ENCODE measurements at places on chromosomes 16 and 17. TPM values are rescaled to one million over a fixed set of nuclear protein-coding genes. Genes with fewer than 3 reads are reported as not detected.

The VWA3A gene
- 1.0 TPM for total RNA-seq

GRCh38 chr16:82629441-82630027 is 2.8 kb downstream of the CDH13 start:
- DNase-seq: peak; percentile 38

GRCh38 chr17:57403236-57403635 is 146.9 kb downstream of the MSI2 start:
- DNase-seq: no peak

The SLFN12L gene
- not detected for total RNA-seq

The HSPB9 gene
- 0.12 TPM for total RNA-seq

- no peak for DNase-seq
These were observed 3.6 kb upstream of the CA4 start for GRCh38 chr17:60146206-60146605.

GRCh38 chr16:76277460-76278030 is 344 bp downstream of the CNTNAP4 start:
- DNase-seq: no peak

The OR2C1 gene
- not detected for total RNA-seq

The KRTAP16-1 gene
- not detected for total RNA-seq

The KIF18B gene
- total RNA-seq: 15.1 TPM

GRCh38 chr16:23469814-23470213 is 16.8 kb upstream of the COG7 start:
- DNase-seq: no peak

The PDILT gene
- total RNA-seq: not detected

The CMTM1 gene
- total RNA-seq: 2.9 TPM

GRCh38 chr16:11715246-11715947 is 27.3 kb downstream of the TXNDC11 start:
- DNase-seq: no peak

GRCh38 chr16:89330177-89330856 is 112.8 kb downstream of the ZNF778 start:
- no peak for DNase-seq

The MAF gene
- 10.8 TPM for total RNA-seq

- no peak for DNase-seq
These were observed 129.5 kb downstream of the PRKCA start for GRCh38 chr17:66431910-66432309.

The HEATR9 gene
- total RNA-seq: not detected

The SLC38A8 gene
- not detected for total RNA-seq

GRCh38 chr16:84423416-84423837 is 55.1 kb downstream of the ATP2C2 start:
- no peak for DNase-seq

DNA sequence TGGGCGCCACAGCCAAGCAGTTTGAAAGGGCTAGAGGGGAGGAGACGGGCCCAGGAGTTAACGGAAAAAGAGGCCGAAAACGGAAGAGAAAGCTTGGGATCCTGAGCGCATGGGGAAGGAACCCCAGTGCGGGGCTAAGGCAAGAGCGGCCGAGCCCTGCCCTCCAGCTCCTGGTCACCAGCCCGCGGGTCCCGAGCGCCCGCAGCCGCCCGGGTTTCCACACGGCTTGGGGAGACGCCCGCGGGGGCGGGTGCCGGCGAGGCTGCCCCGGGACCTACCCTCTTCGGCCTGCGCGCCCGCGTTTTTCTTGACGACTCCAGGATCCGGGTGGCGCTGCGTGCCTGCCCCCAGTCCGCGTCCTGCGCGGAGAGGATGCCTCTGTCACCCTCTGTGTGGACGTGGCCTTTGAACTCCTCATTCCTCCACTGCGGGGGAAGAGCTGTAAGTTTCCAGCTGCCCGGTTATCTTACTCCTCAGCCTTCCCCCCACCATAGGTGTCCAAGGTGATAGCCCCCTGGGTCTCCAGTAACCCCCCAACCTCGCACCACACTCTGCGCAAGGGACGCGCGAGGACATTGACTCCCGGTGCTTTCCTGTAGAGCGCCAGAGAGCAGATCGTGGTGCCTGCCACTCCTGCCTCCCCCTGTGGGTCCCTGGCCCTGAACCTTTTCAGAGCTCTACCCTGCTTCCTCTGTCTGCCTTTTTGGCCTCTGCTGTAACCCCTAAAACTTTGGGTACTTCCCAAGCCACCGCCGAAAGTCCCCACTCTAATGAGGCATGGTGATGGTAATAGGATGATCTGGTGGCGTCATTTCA is 1.7 kb upstream of the CDH11 start:
- DNase-seq: peak; percentile 44

The KRT27 gene
- total RNA-seq: not detected

DNA sequence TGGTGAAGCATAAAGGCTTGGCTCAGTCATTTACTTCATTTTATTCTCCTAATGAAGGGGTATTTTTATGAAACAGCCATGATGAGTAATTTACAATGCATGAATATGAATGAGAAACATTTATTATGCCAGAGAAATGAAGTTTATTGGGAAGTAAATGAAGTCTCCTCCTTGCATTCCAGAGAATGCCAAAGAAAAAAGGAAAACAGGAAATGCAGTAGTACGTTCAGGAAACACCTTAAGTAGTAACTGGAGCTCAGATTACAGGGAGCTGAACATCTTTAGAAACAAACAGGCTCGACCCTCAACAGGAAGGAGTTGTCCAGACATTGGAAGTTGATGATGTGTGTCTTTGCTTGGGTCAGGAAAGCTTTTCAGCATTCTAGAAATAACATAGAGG is 4.6 kb downstream of the KRT34 start:
- no peak for DNase-seq

DNA sequence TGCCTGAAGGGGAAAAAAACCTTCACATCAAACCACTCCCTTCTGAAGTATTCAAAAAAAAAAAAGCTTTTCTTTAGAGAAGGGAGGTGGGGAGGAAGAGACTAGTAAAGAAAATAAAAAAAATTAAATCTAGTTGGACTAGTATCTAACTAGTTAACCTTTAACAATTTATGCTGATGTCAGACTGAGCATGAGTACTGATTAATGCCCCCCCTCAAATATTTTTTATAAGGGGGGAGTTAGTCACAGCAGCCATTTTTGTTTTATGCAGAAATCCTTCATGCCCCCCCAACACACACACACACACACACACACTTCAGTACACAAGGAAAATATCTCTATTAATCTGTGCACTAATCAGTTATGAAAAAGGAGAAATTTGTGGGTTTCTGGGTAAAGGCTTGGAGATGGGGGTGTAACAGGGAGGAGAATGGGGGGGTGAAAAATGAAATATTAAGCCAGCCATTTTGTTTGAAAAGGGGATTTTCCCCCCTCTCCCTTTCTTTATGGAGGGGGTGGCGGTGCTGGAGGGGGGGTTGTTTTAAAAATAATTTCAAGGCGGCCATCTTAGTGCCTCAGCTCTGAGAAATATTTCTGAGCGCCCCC is 4.7 kb upstream of the CHD3 start:
- no peak for DNase-seq

GRCh38 chr16:86344586-86344871 is 165.8 kb upstream of the FOXF1 start:
- DNase-seq: no peak

DNA sequence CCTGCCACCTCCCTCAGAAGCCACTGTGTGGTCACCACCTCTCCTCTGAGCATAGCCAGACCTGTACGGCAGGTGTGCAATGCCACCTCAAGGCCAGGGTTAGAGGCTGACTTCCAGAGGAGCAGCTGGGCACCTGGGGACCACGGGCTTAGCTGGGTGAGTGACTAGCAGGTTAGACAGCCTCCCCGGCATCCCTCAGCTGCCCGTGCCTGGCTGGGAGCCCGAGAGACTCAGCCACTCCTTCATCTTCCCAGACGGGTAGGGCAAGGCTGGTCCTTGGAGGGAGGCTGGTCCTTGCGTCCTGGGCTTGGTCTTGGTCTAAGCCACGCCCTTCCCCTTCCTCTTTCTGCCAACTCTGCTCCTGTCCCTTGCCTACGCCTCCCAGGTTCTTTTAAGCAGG is 7.8 kb downstream of the CRHR1 start:
- DNase-seq: no peak
